Muscle of leg (tissue), 16 donors: ENCODE measurements at places on chromosomes 11 and 22. TPM values are rescaled to one million over a fixed set of nuclear protein-coding genes. Genes with fewer than 3 reads are reported as not detected.

DNA sequence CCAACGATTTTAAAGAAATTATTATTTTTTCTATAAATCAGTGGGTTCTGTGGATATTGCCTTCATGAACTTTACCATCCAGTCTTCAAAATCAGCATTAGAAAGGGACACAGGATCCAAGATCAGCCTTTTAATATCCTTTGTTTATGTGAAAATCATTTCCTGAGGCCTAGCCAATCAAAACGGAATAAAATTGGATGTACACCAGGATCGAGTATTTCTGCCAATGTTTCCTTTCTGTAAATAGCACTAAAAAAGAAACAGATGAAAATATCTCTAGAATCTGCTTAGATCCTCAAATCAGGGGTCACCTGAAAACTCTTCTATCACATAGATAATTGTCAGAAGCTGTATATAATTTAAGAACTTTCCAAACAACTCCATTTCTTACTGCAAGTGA lies 1598.5 kb downstream of the LRRC4C start:
- peak; percentile 63 for DNase-seq

DNA sequence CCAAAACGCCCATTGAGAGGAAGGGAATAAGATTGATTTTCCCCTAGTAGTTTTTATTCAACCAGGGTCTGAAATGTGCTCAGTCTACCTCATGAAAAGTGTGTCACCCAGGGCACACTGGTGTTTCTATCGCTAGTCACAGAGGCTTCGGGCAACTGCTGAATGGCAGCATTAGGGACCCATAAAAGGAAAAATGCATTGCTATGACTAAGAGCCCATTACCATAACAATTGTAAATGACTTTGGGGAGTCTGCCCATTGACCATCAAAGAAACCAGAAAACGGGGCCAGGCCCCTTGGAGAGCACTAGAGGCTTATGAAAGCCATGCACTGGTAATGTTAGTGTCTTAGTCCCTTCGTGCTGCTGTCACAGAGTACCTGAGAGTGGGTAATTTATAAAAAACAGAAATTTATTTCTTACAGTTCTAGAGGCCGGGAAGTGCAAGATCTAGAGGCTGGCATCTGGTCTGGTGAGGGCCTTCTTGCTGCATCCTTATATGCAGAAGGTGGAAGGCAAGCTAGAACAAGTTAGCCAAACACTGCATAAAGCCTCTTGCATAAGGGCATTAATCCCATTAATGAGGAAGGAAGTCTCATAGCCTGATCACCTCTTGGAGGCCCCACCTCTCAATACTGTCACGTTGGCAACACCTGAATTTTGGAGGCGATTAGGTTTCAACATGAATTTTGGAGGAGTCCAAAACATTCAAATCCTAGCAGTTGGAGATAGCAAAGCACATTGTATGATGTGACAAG lies 306.7 kb downstream of the ST3GAL4 start:
- no peak for DNase-seq

- no peak for DNase-seq
Measured at GRCh38 chr22:37556710-37557109, 3.6 kb upstream of the CDC42EP1 start.

GRCh38 chr11:14422814-14423182 lies 63.8 kb upstream of the RRAS2 start:
- DNase-seq: no peak

The OR51S1 gene
- not detected for total RNA-seq

The P4HA3 gene
- total RNA-seq: 3.0 TPM

The DEAF1 gene
- 22.7 TPM for total RNA-seq
